Breast epithelium (tissue), 4 donors: ENCODE measurements at places on chromosomes 12 and 14. TPM values are rescaled to one million over a fixed set of nuclear protein-coding genes. Genes with fewer than 3 reads are reported as not detected.

Gene FAM222A
- 1.3 TPM for total RNA-seq

Gene BIN2
- 6.2 TPM for total RNA-seq

GRCh38 chr14:66507181-66507721 is 696 bp upstream of the GPHN start:
- DNase-seq, result no peak

DNA sequence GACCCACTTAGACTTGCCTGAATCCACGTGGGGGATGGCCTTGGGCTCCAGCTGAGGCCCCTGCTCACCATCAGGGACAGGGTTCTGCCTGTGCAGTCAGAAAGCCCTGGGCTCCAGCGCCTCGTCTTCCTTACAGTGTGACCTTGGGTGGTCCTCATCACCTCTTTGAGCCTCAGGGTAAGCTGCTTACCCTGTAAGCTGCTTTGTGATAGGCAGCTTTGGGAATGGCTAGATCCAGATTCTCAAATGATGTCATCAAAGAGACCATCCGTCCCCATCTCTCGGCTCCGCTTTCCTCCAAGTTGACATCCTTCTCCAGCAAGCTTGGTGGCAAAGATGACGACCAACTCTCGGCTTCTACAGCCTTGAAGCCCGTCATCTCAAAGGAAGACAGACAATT is 127.0 kb downstream of the ADCK1 start:
- DNase-seq, result no peak

Gene FITM1
- 1.2 TPM for total RNA-seq

DNA sequence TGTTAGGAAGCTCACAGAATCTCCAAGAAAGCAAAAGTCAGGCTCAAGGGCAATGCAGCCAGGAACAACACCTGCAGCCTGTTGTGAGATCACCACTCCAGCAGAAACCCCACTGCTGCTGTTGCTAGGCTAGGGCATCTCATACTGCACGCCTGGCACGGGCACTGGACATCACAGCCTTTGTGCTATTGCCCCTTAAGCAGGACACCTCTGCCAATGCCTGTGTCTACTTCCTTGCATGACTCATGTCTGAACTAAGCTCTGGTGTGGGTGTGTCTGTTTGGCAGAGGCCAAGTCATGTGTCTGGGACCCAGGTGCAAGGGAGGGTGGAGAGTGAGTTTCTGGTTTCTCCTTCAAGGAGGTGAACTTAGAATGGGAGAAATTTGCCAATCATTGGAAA is 10.0 kb upstream of the DDX47 start:
- DNase-seq, result peak; percentile 92

Gene POLR3B
- total RNA-seq, result 9.8 TPM

- DNase-seq, result no peak
These were observed 73.4 kb downstream of the IFNG start for GRCh38 chr12:68086019-68086603.

DNA sequence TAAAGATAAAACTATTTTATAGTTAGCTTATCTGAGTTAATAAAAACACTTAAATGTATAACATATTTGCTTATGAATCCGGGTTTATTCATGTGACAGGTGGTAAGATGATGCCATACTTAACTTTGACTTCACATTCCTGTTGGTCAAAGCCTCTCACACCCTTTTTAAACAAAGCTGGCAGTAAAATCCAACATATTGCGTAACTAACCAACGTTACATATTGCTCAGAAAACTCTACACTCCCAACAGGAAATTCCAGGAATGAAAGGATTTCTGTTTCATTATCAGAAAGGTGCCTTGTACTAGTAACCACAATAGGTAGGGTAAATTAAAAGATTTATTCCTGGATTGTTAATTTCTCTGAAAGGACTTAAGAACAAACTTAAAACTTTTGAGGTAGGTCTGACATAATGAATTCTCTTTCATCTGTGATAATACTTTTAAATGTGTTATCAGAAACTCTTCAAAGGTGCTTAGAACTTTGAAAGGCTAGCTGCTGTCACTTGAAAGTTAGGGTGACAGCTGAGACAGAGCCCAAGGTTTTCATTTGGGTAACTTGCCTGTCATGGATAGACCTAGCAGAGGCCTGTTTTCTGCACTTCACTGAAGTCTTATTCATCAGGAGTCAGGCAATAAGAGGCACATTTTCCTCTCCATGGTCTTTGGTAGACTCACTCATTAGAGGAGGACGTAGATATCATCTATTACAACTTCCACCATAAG is 23.8 kb upstream of the CATSPERB start:
- no peak for DNase-seq

DNA sequence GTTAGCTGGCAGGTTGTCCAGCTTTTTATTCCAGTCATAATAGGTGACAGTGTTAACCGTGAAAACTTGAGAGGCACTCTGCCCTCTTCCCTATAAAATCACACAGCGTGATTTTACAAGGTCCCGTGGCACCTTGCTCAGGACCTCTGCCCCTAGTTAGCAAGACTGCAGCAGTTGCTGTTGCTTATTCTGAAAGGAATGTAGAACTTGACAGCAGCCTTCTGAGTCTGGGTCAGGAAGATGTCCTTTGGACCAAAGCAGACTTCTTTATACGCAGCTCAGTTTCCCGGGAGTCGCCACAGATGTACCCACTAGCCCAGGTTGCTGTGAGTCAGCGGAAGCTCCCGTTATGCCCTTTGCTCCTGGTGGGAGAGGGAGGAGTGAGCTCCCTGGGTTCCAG is 13.2 kb downstream of the PRKAB1 start:
- no peak for DNase-seq

GRCh38 chr12:6347367-6348338 is 5.8 kb upstream of the TNFRSF1A start:
- no peak for DNase-seq

DNA sequence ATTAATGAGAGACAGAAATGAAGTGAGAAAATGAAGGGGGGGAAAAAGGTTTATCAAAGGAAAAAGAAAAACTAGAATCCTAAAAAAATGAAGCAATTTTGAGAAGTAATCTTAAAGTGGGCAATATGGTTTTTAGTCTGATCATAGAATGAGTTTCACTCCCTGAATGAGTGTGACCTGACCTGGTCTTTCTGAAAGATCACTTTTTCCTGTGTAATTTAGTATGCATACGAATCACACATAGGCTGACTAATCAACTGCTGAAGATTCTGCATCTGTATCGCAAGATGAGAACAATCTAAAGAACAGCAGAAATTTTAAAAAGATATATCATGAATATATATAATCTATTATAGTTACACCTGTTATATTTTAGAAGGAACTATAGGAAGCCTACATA is 11.3 kb downstream of the GNPTAB start:
- DNase-seq, result no peak

Gene RNASE2
- 3.2 TPM for total RNA-seq

Gene TTC9
- total RNA-seq, result 7.5 TPM

DNA sequence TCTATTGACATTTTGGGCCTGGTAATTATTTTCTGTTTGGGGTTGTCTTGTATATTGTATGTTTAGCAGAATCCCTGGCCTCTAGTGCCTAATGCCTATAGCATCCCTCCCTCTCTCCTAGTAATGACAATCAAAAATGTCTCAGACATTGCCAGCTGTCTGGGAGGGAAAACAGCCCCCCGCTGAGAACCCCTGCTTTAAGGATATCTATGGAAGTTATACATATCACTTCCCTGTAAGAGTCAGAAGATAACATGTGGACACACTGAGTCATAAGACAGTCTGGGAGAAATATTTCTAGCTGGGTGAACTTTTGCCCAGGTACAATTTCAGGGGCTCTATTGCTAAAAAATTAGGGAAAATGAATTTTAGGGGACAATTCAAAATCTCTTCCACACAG is 255.0 kb downstream of the PAWR start:
- no peak for DNase-seq

Gene PSME1
- total RNA-seq, result 151 TPM

Gene PRKD1
- 26.1 TPM for total RNA-seq

Gene LYZ
- total RNA-seq, result 99.9 TPM

DNA sequence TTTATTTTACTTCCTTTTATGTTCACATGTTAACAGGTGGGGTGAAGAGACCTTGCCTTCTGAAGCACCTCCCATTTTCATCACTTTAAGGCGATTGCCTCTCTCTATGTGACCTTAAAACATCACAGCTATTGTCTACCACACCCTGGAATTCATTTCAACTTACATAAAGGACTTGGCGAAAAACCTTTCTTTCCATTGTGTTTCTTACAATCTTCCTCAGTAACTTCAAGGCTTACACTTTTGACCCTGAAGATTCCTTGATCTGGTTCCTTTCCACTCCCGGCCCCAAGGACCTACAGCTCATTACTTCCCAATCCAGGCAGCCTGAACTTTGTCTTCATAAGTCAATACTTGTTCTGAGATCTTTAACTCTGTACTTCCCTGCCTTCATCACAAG is 443.3 kb downstream of the ADAMTS20 start:
- DNase-seq, result no peak

DNA sequence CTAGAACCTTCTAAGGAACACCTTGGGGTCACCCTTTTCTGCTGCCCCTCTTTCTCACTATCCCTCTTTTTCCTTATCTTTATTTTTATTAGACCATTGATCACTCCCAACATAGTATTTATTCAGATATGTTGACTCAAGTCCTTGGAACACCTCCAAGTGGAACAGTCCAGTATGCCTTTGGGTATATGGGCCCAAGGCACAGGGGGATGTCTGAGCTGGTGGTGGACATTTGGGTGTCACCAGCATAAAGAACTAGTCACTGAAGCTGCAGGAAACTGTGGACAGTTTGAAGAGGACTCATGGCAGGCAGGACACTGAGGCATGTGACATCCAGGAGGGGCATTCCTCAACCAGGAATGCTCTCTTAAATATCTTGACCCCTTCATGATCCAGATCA is 105.6 kb downstream of the VEZT start:
- no peak for DNase-seq

Gene PLEKHA5
- 21.1 TPM for total RNA-seq

Gene TC2N
- 36.6 TPM for total RNA-seq

- DNase-seq, result no peak
These were observed 127.6 kb upstream of the MED13L start for GRCh38 chr12:116404913-116405611.

- no peak for DNase-seq
These were observed 741.8 kb downstream of the TMEM121 start for GRCh38 chr14:106268013-106268727.

DNA sequence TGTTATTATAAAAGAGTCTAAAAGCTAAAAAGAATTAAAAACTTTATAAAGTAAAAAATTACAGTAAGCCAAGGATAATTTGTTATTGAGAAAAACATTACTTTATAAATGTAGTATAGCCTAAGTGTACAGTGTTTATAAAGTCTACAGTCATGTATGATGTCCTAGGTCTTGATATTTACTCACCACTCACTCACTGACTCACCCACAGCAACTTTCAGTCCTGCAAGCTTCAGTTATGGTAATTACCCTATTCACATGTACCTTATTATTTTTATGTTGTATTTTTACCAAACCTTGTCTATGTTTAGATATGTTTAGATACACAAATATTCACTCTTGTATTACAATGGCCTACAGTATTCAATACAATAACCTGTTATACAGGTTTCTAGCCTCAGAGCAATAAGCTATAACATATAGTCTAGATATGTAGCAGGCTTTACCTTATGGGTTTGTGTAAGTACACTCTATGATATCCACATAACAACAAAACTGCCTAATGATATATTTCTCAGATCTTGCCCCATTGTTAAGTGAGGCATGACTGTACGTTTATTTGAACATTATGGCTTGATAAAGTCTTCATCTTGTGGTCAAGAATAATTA is 113.7 kb upstream of the KITLG start:
- no peak for DNase-seq

DNA sequence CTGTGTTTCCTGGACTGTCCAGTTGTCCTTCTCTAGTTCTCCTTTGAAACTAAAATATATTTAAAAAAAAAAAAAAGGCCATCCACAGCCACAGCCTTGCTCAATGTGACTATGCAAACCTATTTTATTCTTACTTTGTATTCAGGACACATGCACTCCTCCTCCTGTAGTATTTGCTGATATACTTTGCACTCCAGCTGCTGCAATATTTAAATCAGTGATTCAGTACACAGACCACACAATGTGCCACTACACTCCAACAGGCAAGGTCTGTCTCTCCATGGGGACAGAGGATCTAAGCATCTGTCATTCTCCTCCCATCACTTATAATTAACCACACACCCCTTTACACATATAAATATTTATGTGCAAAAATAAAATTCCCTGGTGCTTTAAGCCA is 40.2 kb upstream of the CCDC196 start:
- no peak for DNase-seq

GRCh38 chr12:76270657-76271358 is 77.4 kb downstream of the BBS10 start:
- DNase-seq, result no peak

DNA sequence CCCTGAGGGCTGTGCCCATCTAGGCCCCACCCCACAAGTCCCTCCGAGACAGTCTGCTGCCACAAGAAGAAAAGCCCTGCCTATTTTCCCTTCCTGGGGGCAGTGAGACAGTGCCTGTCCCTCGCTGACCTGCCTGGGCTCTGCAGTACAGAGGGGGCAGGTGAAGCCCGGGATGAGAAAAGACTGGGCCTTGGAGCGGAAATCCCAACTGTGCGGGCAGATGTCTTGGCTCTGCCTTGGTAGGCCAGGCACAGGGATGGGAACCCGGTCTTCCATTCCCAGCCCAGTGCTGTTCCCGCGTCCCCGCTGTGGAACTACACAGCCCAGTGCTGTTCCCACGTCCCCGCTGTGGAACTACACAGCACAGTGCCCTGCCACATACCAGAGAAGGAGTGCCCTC is 12.8 kb upstream of the NXPH4 start:
- no peak for DNase-seq

DNA sequence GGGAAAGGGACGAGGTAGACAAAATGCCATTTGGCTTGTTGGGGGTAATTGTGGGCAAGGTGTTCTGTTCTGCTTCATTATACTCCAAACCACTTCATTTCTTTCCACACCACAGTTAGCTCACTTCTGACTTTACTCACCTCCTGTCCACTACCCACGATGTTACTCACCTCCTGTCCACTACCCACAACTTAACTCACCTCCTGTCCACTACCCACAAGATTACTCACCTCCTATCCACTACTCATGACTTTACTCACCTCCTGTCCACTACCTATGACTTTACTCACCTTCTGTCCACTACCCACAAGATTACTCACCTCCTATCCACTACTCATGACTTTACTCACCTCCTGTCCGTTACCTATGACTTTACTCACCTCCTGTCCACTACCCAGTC is 10.1 kb upstream of the TWF1 start:
- no peak for DNase-seq

GRCh38 chr12:105429511-105429910 is 99.0 kb downstream of the C12orf75 start:
- no peak for DNase-seq

- no peak for DNase-seq
These were observed 81.7 kb downstream of the CPNE8 start for GRCh38 chr12:38823738-38824137.

GRCh38 chr12:87405918-87406317 is 623.3 kb downstream of the C12orf50 start:
- DNase-seq, result no peak

GRCh38 chr12:5407034-5407856 is 24.7 kb upstream of the NTF3 start:
- DNase-seq, result no peak
